Mesendoderm (in vitro differentiated cells): ENCODE measurements at places on chromosomes 11 and 22.
A peak's percentile ranks its signal among the peaks of the same experiment; 100 is the strongest.

- DNase-seq, result no peak
- H3K27me3 ChIP-seq, result no peaks in the 10 kb centered on the region
- H3K27ac ChIP-seq, result no peak overlapping the region
- no peak overlapping the region for H3K4me3 ChIP-seq
Observed at GRCh38 chr22:30556388-30556787, 9.8 kb upstream of the SEC14L6 start.

GRCh38 chr11:79198898-79199250, 242.0 kb downstream of the TENM4 start:
- DNase-seq, result no peak
- no peaks in the 10 kb centered on the region for H3K36me3 ChIP-seq
- no peak overlapping the region for H3K27ac ChIP-seq
- H3K4me3 ChIP-seq, result no peak overlapping the region

DNA sequence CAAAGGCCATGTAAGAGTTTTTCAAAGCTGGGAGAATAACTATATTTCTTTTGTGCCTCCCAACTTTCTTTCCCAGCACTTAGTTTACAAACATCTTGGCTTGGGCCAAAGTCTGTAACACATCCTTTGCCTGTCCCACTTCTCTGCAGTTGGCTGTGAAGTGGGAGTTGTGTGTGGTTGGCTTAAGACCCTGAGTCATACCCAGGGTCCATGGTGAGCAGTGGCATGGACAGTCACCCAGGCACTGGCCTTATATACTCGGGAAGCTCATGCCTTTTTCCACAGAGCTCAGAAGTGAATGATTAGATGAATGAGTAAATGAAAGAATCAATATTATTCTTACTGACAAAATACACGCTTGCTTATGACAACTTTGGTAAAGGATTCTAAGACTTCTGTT, 231.4 kb downstream of the BLID start:
- H3K4me3 ChIP-seq, result no peak overlapping the region
- H3K4me1 ChIP-seq, result no peaks in the 10 kb centered on the region
- H3K27me3 ChIP-seq, result no peaks in the 10 kb centered on the region
- no peaks in the 10 kb centered on the region for H3K36me3 ChIP-seq

DNA sequence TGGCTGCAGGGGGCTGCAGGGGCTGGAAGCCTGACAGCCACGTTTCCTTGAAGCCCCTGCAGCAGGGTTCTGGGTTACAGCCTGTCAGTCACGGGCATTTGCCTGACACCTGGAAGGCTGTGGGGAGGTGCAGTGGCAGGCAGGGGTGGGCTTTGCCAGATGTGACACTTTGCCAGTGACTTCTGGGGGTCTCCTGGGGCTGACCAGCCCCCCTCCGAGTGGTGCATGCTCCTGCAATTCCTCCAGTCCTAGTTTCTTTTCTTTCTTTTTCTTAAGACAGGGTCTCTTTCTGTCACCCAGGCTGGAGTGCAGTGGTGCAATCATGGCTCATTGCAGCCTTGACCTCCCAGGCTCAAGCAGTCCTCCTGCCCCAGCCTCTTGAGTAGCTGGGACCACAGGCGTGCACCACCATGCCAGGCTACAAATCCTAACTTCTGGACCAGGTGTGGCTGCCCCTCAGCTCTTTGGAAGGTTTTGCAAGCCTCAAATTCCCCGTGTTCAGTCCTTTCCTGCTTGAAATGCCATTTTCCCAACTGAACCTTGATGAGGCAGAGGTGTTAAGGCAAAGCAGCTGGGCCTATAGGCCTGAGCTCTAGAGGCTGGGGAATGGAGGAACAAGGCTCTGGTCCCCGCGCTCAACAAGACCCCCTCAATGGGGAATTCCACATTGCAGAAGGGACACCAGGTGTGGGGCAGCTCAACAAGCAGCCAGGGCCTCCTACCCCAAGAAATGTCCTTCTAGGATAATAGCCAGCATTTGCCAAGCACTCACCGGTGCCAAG, 20.2 kb upstream of the CHKA start:
- H3K27ac ChIP-seq, result no peak overlapping the region
- no peaks in the 10 kb centered on the region for H3K36me3 ChIP-seq
- no peaks in the 10 kb centered on the region for H3K4me1 ChIP-seq
- DNase-seq, result no peak
- no peak overlapping the region for H3K4me3 ChIP-seq
- no peaks in the 10 kb centered on the region for H3K27me3 ChIP-seq

- no peak overlapping the region for H3K4me3 ChIP-seq
- DNase-seq, result no peak
- no peaks in the 10 kb centered on the region for H3K36me3 ChIP-seq
- H3K27me3 ChIP-seq, result no peaks in the 10 kb centered on the region
Observed at GRCh38 chr11:130022799-130023198, 20.2 kb upstream of the PRDM10 start.

GRCh38 chr22:20509344-20510047, 2.1 kb downstream of the MED15 start:
- H3K4me3 ChIP-seq, result no peak overlapping the region
- peaks cover 8% of the 10 kb centered on the region for H3K4me1 ChIP-seq
- H3K27me3 ChIP-seq, result no peaks in the 10 kb centered on the region
- no peaks in the 10 kb centered on the region for H3K36me3 ChIP-seq

DNA sequence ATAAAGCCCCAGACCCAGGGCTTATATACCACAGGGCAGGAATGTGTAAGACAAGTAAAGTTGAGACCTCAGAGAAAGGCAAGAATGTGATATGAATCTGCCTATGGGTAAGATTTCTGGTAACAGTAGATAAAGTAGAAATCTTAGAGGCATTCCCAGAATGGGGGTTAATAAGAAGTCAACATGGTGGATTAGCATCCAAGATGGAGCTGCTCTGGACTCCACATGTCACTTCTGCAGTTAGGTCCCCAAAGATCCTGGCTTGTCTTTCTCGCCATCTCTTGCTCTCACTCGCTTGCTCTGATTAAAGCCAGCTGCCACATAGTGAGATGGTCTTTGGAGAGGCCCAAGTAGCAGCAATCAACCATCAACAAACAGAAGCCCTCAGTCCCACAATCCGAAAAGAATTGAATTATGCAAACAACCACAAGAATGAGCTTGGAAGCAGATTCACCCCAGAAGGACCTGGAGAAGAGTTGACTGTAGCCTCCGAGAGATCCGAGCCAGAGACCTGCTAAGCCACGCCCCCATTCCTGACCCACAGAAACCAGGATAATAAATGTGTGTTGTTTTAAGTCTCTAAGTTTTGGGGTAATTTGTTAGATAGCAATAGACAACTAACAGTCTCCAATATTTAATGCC, 5.4 kb upstream of the C11orf86 start:
- H3K27me3 ChIP-seq, result no peaks in the 10 kb centered on the region

DNA sequence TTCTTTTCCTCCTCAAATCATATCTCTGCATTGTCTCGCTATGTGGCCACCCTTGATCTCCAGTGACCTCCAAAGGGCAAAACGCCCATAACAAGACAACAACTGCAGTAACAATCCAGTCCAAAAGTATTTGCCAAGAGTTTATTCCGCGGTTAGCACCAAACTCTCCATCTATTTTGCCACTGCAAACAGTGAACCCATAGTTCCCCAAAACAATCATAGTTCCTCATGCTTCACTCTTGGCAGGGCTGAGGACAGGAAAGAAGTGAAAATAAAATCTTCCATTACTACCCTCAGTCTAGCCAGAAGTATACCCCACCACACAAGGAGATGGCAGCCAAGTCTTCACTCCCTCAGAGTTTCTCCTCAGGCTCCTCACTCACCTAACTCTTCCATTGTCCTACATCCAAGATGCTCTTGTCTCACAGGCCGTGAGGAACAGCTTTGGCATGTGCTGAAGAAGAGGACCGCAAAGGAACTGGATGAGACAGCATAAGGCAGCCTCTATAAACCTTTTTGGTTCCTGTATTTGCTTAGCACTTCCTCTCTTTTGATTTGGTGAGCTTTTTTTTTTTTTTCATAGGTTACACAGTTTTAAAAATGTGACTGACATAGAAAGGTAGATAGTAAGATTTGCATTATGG, at the start of gene LPXN:
Gene LPXN, minus strand, starts transcription at position 480 of the 644 bp plus-strand sequence. Its CDS starts 84 bp downstream, at position 396.
- no peaks in the 10 kb centered on the region for H3K4me1 ChIP-seq
- H3K4me3 ChIP-seq, result no peak within 1 kb of the TSS
- H3K27ac ChIP-seq, result no peak within 1 kb of the TSS
- no peak for DNase-seq

GRCh38 chr11:110032957-110033570, 60.1 kb upstream of the ZC3H12C start:
- DNase-seq, result peak; percentile 36
- H3K27ac ChIP-seq, result no peak overlapping the region
- no peaks in the 10 kb centered on the region for H3K4me1 ChIP-seq
- H3K27me3 ChIP-seq, result no peaks in the 10 kb centered on the region
- no peaks in the 10 kb centered on the region for H3K36me3 ChIP-seq
- H3K4me3 ChIP-seq, result no peak overlapping the region

DNA sequence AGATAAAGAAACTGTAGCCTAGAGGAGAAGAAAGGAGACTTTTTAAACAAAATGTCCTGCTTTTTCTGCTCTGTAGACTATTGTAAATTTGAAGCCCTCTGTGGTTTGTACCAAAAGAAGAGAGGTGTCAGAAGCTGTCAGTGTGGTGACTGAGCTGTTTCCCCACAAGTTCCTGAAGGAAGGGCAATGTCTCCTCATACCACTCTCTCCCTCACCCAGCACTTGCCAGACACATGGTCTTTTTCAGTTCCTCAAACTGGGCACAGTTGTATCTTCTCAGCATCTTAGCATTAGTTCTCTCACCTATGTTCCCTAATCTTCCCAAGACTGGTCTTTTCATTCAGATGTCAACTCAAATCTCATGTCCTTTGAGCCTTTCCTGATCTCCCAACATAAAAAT, 4.3 kb downstream of the BCO2 start:
- H3K27me3 ChIP-seq, result no peaks in the 10 kb centered on the region
- H3K36me3 ChIP-seq, result no peaks in the 10 kb centered on the region
- no peaks in the 10 kb centered on the region for H3K4me1 ChIP-seq
- no peak overlapping the region for H3K4me3 ChIP-seq
- DNase-seq, result no peak

DNA sequence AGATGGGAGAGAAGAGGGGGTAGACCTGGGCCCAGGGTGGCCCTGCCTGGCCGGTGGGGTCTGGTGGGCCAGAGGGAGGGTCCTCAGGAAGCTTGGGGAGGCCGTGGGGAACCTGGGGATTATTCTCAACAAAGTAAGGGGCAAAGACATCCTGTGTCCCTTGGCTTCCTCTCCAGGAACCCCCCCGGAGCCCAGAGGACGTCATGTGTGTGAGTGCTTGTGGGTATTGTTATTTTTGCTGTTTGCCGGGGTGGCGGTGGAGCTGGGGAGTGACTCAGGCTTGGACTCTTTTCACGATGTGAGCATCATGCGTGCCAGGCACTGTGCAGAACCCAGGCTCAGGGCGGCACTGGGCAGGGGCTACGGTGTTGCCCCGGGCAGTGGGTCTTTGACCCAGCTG, 982 bp upstream of the SHANK3 start:
- DNase-seq, result no peak
- H3K36me3 ChIP-seq, result no peaks in the 10 kb centered on the region
- no peaks in the 10 kb centered on the region for H3K4me1 ChIP-seq

DNA sequence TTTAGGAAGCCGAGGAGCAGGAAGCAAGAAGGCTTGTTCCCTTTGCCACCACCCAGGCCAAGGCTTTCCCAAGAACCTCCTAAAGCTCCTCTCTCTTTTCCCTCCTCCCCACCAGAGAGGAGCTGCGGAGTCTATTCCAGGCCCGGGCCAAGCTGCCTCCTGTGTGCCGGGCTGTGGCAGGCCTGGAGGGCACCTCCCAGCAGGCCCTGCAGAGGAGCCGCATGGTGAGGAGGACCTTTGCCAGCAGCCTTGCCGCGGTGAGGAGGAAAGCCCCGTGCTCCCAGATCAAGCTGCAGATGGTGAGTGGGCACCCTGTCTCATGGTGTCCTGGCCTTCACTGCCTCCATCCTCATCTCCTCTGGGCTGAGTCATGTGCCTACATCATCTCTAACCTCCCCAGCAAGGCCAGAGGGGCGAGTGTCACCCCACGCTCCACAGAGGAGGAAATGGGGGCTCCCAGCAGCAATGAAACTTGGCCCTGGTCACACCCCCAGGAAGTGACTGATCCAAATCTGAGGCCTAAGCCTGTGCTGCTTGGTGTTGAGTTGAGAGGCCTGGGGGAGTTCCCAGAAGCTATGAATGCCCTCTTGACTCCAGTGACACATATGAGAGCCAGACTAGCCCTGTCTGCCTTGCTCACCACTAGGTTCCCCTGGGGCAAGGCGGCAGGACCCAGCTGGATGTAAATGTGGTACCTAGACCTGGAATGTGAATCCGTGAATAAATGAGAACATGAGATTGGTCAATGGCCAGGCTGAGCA, 104.2 kb downstream of the MYO18B start:
- DNase-seq, result no peak
- no peak overlapping the region for H3K4me3 ChIP-seq
- no peaks in the 10 kb centered on the region for H3K4me1 ChIP-seq
- H3K27me3 ChIP-seq, result no peaks in the 10 kb centered on the region
- H3K36me3 ChIP-seq, result no peaks in the 10 kb centered on the region

DNA sequence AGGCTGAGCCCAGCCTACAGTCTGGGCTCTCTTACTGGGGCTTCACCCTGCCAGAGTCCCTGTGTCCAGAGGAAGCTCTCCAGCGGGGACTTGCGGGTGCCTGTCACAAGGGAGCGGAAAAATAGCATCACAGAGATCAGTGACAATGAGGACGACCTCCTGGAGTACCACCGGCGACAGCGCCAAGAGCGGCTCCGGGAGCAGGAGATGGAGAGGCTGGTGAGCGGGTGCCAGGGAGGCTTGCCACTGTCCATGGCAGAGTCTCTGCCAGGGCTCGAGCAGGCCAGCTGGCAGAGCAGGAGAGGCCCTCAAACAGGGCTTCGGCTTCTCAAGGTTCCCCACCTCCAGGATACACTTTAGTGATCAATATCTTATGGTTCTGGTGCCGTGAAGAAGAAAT, 21.0 kb downstream of the PHLDB1 start:
- H3K4me1 ChIP-seq, result no peaks in the 10 kb centered on the region
- no peaks in the 10 kb centered on the region for H3K27me3 ChIP-seq
- no peaks in the 10 kb centered on the region for H3K36me3 ChIP-seq

- H3K4me3 ChIP-seq, result no peak overlapping the region
- peaks cover 15% of the 10 kb centered on the region for H3K4me1 ChIP-seq
- no peaks in the 10 kb centered on the region for H3K36me3 ChIP-seq
- DNase-seq, result peak; percentile 64
- no peaks in the 10 kb centered on the region for H3K27me3 ChIP-seq
Observed at GRCh38 chr11:14308114-14308896, 50.7 kb downstream of the RRAS2 start.

GRCh38 chr11:45225277-45225676, 60.9 kb downstream of the SYT13 start:
- no peak for DNase-seq
- no peak overlapping the region for H3K27ac ChIP-seq
- no peak overlapping the region for H3K4me3 ChIP-seq
- no peaks in the 10 kb centered on the region for H3K27me3 ChIP-seq
- H3K36me3 ChIP-seq, result no peaks in the 10 kb centered on the region

- H3K4me1 ChIP-seq, result no peaks in the 10 kb centered on the region
- H3K4me3 ChIP-seq, result no peak overlapping the region
- no peak overlapping the region for H3K27ac ChIP-seq
Observed at GRCh38 chr11:24574461-24574860, 77.6 kb downstream of the LUZP2 start.

DNA sequence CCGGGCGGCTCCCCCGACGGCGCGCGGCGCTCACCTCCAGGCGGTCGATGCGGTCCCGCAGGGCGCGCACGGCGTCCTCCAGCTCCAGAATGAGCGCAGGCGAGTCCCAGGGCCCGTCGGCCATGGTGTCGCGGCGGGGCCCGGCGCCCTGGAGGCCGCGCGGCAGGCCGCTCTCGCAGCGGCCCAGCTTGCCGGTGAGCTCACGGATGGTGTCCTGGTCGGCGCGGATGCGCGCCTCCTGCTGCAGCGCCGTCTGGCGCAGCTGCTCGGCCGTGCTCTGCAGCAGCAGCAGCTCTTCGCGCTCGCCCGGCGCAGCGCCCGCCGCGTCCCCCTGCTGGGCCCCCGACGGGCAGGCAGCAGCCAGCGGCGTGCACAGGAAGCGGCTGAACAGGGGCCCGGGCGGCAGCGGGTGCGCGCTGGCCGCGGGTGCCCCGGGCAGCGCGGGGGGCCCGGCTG, 599 bp downstream of the NPTXR start:
- H3K27ac ChIP-seq, result no peak overlapping the region
- H3K4me1 ChIP-seq, result no peaks in the 10 kb centered on the region
- H3K4me3 ChIP-seq, result no peak overlapping the region
